ENCODE measurements at places on chromosomes 16 and 17.

DNA sequence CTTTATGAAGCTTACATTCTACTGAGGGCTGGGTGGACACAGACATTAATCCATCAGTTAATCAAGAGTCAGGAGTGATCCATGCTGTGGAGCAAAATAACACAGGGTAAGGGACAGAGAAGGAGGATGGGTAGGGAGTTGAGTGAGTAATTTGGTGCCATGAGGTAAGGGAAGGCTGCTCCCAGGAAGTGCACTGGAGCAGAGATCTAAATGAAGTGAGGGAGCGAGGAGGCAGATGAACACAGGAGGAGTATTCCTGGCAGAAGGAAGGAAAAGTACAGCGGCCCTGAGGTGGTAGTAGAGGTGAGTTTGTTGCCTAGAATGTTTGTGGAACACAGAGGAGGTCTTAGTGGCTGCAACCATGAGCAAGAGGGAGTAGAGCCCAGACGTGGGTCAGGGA lies 34.8 kb downstream of the ASIC2 start:
- DNase-seq, result no peak

- peak; percentile 33 for DNase-seq
These were observed 12.5 kb downstream of the ERN2 start for GRCh38 chr16:23700509-23700908.

- peak; percentile 53 for DNase-seq
These were observed 435.5 kb downstream of the CA10 start for GRCh38 chr17:51722994-51723393.

DNA sequence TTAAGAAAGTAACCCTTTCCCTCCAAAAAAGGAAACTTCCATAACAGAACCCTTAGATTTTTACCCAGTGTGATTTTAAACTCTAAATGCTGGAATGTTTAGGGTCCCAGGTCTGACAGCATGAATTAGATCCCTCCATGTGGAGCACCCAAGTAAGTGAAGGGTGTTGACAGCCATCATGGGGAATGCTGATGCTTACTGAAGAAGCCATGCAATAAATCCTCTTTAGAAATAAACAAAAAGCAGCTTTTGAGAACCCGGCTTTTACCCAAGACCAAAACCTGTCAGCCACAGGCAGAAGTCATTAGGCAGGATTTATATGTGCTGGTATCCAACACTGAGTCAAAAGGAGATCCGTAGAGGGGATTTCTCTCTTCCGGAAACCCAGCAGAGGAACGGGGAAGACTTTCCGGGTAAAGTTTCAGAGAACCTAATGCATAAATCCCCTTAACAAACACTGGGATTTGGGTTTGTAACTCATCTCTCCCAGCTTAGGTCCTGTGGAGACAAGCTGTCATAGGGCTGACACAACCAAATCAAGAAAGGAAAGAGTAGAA lies 287.5 kb downstream of the IRX3 start:
- no peak for DNase-seq

DNA sequence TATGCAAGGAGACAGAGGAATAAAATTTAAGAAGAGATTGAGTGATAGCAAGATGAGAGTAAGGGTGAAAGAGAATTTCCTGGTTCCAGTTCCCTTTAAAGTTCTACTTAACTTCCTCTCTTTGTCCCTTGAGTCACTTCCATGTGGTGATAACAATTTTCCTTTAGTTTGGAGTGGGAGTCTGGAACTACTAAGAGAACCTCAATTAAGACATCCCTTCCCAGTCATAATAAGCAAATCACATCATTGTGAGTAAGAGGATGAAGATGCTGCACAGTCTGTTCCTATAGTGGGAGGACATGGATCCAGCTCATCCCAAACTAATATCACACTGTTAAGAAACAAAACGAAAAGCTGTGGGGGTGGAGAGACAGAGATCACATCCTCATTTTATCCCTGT lies 24.4 kb downstream of the TBX21 start:
- no peak for DNase-seq

GRCh38 chr16:68031951-68032350 lies 8.9 kb downstream of the DUS2 start:
- DNase-seq, result peak; percentile 86

DNA sequence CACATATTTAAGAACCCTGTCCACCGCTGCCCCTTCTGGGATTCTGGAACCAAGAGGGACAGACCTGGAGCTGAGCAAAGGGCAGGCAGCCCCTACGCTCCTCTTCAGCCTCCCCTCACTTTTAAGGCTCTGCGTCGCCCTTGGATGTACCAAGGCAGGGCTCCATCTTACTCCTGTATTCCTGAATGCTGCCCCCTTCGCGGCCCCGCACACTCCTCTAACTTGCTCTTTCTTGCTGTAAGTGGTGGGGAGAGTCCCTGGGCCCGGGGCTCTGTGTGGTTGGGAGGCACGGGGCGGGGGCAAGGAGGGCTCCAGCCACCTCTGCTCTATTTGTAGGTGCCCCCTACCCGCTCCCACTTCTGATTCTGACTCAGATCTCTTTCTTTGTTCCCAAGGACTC lies 1.2 kb downstream of the TNS4 start:
- DNase-seq, result no peak

GRCh38 chr16:58124601-58124915 lies 4.6 kb downstream of the CFAP20 start:
- DNase-seq, result peak; percentile 76

GRCh38 chr17:60586288-60586974 lies 13.6 kb upstream of the PPM1D start:
- DNase-seq, result no peak

DNA sequence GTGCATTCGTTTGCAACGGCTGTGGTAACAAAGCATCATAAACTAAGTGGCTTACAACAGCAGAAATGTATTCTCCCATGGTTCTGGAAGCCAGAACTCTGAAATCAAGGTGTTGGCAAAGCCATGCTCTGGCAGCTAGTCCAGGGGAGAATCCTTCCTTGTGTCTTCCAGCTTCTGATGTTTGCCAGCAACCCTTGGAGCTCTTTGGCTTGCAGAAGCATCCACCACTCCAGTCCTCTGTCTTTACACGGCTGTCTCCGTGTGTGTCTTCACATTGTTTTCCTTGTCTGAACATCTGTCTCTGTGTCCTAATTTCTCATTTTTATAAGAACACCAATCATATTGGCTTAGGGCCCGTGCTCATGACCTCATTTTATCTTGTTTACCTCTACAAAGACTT lies 265.3 kb upstream of the HSBP1 start:
- DNase-seq, result no peak

DNA sequence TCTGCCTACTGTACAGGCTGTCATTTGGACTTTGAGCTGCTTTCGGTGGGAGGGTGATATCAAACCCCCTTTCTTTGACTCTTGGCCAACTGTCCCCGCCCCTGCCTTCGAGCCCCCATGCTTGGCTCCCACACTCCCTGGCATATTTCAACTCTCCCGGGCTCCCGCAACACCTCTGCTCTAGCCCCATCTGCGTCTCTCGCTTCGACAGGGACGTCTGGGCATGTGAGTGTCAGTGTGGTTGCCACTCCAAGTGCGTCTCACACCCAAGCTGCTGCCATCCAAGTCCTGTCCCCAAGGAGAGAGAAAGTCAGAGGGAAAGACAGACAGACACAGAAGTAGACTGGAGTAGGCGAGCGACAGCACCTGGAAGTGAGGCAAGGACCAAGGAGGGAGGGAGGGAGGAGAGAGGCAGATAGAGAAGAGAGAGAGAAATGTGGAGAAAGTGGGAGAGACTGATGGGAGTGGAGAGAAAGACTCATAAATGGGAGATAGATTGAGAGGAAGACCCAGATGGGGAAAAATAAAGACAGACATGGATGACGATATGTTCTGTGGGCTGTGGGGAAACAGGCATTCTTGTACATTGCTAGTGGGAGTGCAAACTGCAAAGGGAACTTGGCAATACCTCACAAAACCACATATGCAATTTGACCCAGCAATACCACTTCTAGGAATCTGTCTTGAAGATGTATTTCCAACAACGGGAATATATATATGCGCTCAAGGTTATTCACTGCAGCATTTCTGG lies 11.8 kb downstream of the STARD3 start:
- DNase-seq, result no peak

DNA sequence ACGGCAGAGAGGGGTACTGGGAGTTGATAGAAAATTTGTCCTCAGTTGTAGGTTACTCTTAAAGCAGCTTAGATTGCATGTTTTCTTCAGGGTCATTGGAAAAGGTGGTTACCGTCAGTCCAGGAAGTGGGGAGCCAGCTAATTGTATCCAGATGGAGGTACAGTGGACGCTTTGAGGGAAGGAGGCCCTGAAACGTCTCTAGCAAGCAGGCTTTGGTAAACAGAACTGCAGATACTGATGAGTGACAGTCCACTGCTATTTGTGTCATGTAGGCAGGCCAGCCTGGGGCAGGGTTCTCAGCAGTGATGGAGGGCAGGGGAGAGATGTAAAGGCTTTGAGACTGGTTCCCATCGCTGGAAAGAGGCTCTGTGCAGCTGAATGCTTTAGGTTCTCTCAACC lies 30.2 kb upstream of the ST6GALNAC1 start:
- no peak for DNase-seq

- no peak for DNase-seq
These were observed 21.2 kb upstream of the HOXB9 start for GRCh38 chr17:48647103-48647962.

GRCh38 chr16:74451951-74452758 lies 30.9 kb upstream of the CLEC18B start:
- DNase-seq, result no peak

DNA sequence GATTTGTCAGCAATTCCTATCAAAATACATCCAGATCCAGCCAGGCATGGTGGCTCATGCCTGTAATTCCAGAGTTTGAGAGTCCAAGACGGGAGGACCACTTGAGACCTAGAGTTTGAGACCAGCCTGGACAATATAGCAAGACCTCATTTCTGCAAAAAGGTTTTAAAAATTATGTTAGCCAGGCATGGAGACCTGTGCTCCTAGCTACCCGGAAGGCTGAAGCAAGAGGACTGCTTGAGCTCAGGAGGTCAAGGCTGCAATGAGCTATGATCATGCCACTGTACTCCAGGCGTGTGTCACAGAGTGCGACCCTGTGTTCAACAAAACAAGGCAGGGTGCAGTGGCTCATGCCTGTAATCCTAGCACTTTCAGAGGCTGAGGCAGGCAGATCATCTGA lies 215.2 kb downstream of the CPPED1 start:
- no peak for DNase-seq

DNA sequence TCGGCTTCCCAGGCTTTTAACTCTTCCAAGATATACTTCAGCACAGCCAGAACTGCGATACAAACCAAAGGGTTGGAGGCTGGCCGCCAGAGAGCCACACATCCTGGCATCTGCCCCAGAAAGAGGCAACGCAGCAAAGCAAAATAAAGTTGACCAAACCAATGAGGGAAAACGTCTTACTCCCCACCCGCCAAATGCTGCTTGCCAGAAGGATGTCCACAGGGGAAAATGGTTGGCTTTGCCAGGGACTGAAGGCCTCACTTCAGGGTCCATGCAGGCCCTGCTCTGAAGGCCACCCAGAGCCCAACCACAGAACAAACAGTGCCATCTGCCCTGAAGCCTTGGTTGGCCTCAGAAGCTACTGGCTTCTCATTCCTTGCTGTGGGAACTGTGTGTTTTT lies 15.0 kb downstream of the CACNG1 start:
- no peak for DNase-seq

GRCh38 chr16:81468269-81468902 lies 23.8 kb downstream of the CMIP start:
- DNase-seq, result no peak

DNA sequence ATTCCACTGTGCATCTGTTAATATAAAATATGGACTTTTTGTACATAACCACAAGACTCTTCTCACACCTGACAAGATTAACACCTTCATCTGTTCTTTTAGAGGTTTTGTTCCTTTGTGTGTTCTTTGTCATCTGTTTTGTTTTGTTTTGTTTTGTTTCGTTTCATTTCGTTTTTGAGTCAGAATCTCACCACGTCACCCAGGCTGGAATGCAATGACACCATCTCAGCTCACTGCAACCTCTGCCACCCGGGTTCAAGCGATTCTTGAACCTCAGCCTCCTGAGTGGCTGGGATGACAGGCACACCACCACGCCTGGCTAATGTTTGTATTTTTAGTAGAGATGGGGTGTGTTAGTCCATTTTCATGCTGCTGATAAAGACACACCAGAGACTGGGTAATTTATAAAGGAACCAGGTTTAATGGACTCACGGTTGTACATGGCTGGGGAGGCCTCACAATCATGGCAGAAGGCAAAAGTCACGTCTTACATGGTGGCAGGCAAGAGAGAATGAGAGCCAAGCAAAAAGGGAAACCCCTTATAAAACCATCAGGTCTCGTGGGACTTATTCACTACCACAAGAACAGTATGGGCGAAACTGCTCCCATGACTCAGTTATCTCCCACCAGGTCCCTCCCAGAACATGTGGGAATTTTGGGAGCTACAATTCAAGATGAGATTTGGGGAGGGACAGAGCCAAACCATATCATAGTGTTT lies 22.3 kb downstream of the C16orf90 start:
- peak; percentile 27 for DNase-seq

- DNase-seq, result no peak
These were observed 15.7 kb downstream of the UBALD1 start for GRCh38 chr16:4599037-4599436.

GRCh38 chr17:1147664-1148063 lies 32.1 kb downstream of the ABR start:
- DNase-seq, result peak; percentile 79

GRCh38 chr16:4698321-4699045 lies 5.1 kb downstream of the NUDT16L1 start:
- DNase-seq, result no peak

GRCh38 chr17:37094391-37094790 lies 145.6 kb downstream of the AATF start:
- no peak for DNase-seq

- DNase-seq, result peak; percentile 40
These were observed at the start of gene MED13 for GRCh38 chr17:62064791-62065563. TSS of gene MED13 (minus strand) at chr17:62065278. CDS start at chr17:62065205, 73 bp downstream.

- DNase-seq, result peak; percentile 94
These were observed 5.4 kb upstream of the CHRNE start for GRCh38 chr17:4908301-4908700.

DNA sequence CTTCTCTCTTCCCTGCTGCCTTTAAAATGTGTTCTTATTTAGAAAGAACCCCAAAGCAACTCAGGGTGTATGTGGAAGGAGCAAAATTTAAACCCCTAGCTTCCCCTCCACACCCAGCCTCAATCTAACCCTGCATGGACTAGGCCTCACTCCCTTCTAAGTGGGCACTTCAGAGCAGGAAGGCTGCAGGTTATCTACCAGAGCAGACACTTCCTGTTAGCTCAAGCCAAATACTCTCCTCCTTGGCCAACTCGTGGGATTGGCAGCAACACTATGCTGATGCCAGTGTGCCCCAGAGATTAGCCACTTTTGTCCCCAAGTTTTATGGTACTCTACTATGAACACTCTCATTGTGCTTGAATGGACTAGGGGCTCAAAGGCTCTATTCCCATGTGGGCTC lies 35.6 kb downstream of the CCDC42 start:
- no peak for DNase-seq

- DNase-seq, result no peak
These were observed 2.5 kb downstream of the SGCA start for GRCh38 chr17:50168319-50168718.

GRCh38 chr17:60864708-60865005 lies 187.0 kb downstream of the BCAS3 start:
- DNase-seq, result no peak

DNA sequence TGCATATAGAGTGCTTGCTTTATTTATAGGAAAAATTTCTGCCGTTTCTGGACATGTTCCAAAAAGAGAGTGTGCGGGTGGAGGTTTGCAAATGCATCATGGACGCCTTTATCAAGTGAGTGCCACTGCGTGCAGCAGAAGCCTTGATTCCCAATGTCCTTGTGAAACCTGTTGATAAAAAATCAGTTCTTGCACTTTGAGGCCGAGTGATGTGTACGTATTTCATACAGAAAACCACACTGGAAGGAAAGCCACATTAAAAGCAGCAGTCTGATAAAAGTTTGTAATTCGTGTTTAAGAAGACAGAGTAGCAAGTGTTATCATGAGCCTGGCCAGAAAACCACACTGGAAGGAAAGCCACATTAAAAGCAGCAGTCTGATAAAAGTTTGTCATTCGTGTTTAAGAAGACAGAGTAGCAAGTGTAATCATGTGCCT lies 78.0 kb downstream of the KNOP1 start:
- no peak for DNase-seq

Data from epithelial cell of esophagus (primary cell).